A673 (cell line): ENCODE measurements at places on chromosomes 3 and 15.

GRCh38 chr3:134430950-134431445 is 54.8 kb downstream of the ANAPC13 start:
- no peak for DNase-seq
- no peaks in the 10 kb centered on the region for H3K4me1 ChIP-seq
- H3K27ac ChIP-seq, result no peak overlapping the region
- peaks cover 39% of the 10 kb centered on the region for H3K27me3 ChIP-seq

DNA sequence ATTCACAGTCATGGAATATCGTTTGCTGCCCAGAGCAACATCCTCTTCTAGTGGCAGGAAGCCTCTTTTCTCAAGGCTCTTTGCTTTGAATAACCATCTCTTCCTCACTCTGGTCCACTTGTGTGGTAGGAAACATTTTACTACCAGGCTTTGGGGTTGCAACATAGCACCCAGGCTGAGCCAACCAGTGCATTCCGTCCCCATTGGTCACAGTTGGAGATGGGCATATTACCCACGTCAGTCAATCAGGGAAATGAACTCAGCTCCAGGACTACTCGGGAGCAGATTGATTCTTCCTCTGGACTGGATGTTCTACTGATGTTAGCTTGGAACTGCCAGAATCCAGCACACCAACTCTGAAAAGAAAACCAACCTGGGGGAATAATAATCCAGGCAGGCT is 4.2 kb upstream of the PEX5L start:
- H3K4me1 ChIP-seq, result no peaks in the 10 kb centered on the region
- no peaks in the 10 kb centered on the region for H3K36me3 ChIP-seq
- no peak overlapping the region for H3K4me3 ChIP-seq

GRCh38 chr3:58526515-58526957 is 10.5 kb downstream of the ACOX2 start:
- H3K27me3 ChIP-seq, result no peaks in the 10 kb centered on the region
- no peak overlapping the region for H3K4me3 ChIP-seq
- H3K4me1 ChIP-seq, result peaks cover 24% of the 10 kb centered on the region
- no peak overlapping the region for H3K27ac ChIP-seq
- no peaks in the 10 kb centered on the region for H3K36me3 ChIP-seq

- no peak overlapping the region for H3K27ac ChIP-seq
- H3K27me3 ChIP-seq, result no peaks in the 10 kb centered on the region
- no peak overlapping the region for H3K4me3 ChIP-seq
- peaks cover 17% of the 10 kb centered on the region for H3K4me1 ChIP-seq
- H3K36me3 ChIP-seq, result no peaks in the 10 kb centered on the region
These were observed 75.2 kb downstream of the CLASP2 start for GRCh38 chr3:33642806-33643205.

DNA sequence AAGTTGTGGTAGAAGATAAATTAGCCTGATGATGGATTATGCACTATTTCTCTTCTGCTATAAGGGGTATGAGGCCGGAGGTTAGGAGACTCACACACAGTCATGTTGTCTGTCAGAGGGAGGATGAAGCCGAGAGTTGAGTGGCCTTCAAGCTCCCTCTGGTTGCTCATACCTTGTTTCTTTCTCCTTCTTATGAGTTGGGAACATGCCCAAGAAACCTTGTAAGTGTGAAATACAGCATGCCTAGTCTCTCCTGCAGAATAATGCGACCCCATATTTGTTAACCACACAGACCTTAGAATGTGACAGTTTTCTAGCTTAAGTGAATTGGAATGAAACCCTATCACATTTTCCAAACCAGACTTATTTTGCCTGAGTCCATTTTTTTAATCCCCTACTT is 366.7 kb downstream of the PTPRG start:
- H3K27ac ChIP-seq, result no peak overlapping the region
- no peak for DNase-seq
- H3K4me1 ChIP-seq, result no peaks in the 10 kb centered on the region
- H3K4me3 ChIP-seq, result no peak overlapping the region
- no peaks in the 10 kb centered on the region for H3K36me3 ChIP-seq

DNA sequence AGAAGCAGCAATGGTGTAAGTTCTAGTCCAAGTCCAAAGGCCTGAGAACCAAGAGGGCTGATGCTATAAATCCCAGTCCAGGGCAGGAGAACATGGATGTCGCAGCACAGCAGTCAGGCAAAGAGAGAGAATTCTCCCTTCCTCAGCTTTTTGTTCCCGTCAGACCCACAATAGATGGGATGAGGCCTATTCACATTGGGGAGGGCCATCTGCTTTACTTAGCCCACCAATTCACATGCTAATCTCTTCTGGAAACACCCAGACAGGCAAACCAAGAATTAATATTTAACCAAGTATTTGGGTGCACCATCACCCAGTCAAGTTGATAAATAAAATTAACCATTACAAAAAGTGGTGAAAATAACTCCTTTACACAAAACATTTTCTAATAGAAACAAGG is 511.7 kb upstream of the UBE2E2 start:
- H3K4me3 ChIP-seq, result no peak overlapping the region
- no peak overlapping the region for H3K27ac ChIP-seq
- no peaks in the 10 kb centered on the region for H3K36me3 ChIP-seq
- H3K4me1 ChIP-seq, result no peaks in the 10 kb centered on the region

- H3K27ac ChIP-seq, result no peak overlapping the region
- no peak overlapping the region for H3K4me3 ChIP-seq
- H3K27me3 ChIP-seq, result no peaks in the 10 kb centered on the region
- no peaks in the 10 kb centered on the region for H3K4me1 ChIP-seq
- DNase-seq, result no peak
- no peaks in the 10 kb centered on the region for H3K36me3 ChIP-seq
These were observed 316.7 kb downstream of the CHL1 start for GRCh38 chr3:513301-513700.

GRCh38 chr3:104102386-104102785 is 1264.3 kb upstream of the ALCAM start:
- H3K4me1 ChIP-seq, result no peaks in the 10 kb centered on the region
- DNase-seq, result peak; percentile 80
- no peaks in the 10 kb centered on the region for H3K36me3 ChIP-seq
- no peaks in the 10 kb centered on the region for H3K27me3 ChIP-seq
- no peak overlapping the region for H3K27ac ChIP-seq
- H3K4me3 ChIP-seq, result no peak overlapping the region
